Activated CD8-positive, alpha-beta memory T cell treated with anti-CD3 and anti-CD28 coated beads for 4 hours (primary cell): ENCODE measurements at places on chromosomes 2 and 18.
A peak's percentile ranks its signal among the peaks of the same experiment; 100 is the strongest.

DNA sequence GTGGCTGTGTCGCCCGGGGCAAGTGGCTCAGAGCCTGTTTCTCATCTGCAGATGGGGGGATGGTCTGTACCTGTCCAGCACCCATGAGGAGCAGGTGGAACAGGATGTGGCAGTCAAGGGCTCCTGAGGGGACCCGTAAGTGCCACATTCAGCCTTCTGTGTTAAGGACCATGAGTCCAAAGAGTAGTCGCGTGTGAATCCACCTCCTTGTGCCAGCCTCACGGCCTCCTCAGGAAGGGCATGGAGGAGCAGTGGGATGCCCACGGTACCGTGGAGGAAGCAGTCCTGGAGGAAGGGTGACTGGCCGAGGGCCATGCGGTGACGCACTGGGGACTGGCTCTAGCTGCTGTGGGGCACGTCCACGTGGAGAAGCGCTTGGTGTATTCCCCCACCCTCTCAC lies 61.1 kb downstream of the ODC1 start:
- no peak for DNase-seq

- DNase-seq: no peak
Measured at GRCh38 chr2:145284551-145284950, 764.6 kb upstream of the ZEB2 start.

GRCh38 chr2:231937057-231937456 lies 10.9 kb upstream of the NPPC start:
- DNase-seq: no peak

GRCh38 chr2:54683596-54683995 lies 39.9 kb upstream of the EML6 start:
- no peak for DNase-seq

GRCh38 chr2:53960476-53960875 lies 10.3 kb downstream of the PSME4 start:
- DNase-seq: no peak

GRCh38 chr2:202099515-202099914 lies 26.5 kb downstream of the KIAA2012 start:
- DNase-seq: no peak

GRCh38 chr18:8754995-8755960 lies 49.9 kb downstream of the MTCL1 start:
- no peak for DNase-seq

DNA sequence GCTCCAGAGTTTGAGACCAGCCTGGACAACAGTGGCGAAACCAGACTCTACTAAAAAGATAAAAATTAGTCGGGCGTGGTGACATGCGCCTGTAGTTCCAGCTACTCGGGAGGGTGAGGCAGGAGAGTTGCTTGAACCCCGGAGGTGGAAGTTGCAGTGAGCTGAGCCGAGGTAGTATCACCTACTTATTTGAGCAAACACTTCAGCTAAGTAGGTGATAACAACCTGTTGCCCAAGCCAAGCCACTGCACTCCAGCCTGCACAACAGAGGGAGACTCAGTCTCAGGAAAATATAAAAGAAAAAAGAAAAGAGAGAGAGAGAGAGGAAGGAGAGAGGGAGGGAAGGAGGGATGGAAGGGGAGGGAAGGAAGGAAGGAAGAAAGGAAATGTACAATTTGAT lies 21.3 kb downstream of the FER1L5 start:
- no peak for DNase-seq

- no peak for DNase-seq
Measured at GRCh38 chr18:34709750-34710441, at the start of gene DTNA. TSS of gene DTNA (plus strand) at chr18:34710298. CDS start at chr18:34755977, 45,679 bp downstream.

DNA sequence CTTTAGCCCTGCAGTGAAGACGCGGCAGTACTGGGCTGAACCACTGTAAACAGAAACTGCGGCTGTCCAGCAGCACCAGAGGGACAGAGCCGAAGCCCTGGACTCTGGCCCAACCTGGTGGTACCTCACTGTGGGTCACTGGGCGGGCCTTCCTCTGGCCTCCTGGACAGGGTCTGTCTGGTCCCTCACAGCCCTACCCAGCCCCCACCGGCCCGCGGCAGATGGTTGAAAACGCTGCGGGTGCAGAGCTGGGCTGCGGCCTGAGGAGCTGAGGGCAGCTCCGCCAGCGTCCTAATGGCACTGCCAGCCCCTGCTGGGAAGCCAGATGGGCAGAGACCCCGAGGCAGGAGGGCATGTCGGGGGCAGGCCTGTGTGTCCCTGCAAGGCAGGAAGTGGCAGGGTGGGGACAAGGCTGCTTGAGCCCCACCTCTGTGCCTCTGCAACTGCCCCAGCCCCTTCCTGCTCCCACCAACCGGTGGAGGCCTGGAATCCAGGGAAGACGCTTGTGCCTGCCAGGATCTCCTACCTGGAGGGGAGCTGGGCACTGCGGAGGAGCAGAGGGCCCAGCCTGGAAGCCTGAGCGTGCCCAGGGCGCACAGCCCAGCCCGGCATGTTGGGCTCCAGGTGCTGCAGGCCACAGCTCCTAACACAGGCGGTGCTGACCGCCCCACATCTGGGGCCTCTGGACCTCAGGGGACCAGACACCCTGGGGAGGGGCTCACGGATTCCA lies 36.3 kb downstream of the HS6ST1 start:
- DNase-seq: no peak

GRCh38 chr2:46202453-46202852 lies 94.8 kb upstream of the EPAS1 start:
- DNase-seq: no peak

- peak; percentile 8 for DNase-seq
Measured at GRCh38 chr2:112582314-112582746, 2.1 kb upstream of the CHCHD5 start.

DNA sequence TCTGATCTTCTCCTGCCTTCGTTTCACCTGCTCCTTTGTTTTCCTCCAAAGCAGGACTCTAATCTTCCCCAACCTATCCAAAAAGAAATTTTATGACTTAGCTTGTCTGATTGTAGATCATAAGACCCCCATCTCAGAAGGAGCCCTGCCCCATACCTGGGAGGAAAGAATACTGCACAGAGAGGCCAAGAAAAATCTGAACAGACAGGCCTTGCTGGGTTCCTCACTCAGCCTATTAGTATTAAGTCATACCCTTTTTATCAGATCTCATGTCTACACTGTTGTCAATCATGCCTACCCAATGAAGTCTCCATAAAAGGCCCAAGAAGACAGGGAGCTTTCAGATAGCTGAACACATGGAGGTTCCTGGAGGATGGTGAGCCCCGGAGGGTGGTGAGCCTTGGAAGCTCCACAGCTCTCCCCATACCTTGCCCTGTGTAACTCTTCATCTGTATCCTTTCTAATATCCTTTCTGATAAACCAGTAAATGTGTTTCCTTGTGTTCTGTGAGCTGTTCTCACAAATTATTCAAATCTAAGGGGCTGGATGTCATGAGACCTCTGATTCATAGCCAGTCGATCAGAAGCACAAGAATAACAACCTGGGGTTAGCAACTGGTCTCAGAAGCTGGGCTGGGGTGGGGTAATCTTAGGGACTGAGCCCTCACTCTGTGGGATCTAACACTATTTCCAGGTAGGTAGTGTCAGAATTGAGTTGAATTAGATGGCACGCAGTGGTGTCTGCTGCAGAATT lies 108.8 kb downstream of the SPOPL start:
- no peak for DNase-seq

DNA sequence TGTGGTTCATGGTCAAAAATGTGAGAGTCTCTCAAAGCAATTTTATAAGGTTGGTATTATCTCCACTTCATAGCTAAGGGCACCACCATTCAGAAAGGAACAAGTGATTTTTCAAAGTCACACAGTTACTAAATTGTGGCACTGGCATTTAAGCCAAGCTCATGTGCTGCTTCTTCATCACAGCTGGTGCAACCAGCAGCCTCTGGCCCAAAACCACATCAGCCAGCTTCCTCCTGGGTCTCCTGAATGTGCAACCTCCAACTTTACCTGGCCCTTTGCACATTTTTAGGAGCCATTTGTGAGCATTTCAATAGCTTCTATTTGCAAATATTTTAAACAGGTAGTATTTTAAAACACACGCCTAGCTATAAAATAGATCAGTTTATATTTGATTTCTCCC lies 293.7 kb downstream of the BCL11A start:
- no peak for DNase-seq

DNA sequence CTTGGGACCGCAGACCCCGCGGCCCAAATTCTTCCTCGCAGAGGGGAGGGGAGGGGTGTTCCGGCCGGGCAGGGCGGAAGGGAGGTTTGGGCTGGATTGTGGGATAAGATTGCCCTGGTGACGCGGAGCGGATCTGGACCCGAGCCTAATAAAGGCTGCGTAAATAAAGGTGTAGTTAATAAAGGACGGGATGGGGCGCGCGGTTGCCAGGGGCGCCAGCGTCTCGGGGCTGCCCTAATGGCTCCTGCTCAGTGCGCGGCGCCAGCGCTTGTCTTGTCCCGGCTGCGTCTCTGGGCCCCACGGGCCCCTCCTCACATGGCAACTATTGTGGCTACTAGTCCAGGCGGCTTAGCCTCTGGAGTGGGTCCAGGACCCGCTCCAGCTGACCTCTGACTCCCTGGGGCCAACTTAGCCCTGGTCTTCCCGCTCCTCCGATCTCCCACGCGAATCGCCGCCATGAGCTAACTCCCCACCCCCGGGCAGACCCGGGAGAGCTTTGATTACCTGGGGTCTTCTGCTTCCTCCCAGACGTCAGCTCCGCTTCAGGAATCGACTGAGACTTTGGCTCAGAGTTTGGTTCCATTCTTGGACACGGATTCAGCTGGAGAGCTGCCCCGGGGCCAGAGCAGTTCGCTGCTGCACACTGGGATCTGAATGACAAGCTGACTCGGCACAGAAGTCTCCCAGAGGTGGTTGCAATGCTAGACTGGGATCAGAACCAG lies 36.5 kb downstream of the SLC25A52 start:
- no peak for DNase-seq
